Right atrium auricular region (tissue), 2 donors: ENCODE measurements at places on chromosomes 1 and 21. TPM values are rescaled to one million over a fixed set of nuclear protein-coding genes. Genes with fewer than 3 reads are reported as not detected.

The RORC gene
- 9.1 TPM for total RNA-seq

The KRTAP7-1 gene
- total RNA-seq: not detected

The TLR5 gene
- 3.6 TPM for total RNA-seq

The MRPS14 gene
- 14.8 TPM for total RNA-seq

The NEK2 gene
- 2.2 TPM for total RNA-seq

GRCh38 chr1:94790246-94790645, 29.9 kb upstream of the SLC44A3 start:
- no peak for DNase-seq

DNA sequence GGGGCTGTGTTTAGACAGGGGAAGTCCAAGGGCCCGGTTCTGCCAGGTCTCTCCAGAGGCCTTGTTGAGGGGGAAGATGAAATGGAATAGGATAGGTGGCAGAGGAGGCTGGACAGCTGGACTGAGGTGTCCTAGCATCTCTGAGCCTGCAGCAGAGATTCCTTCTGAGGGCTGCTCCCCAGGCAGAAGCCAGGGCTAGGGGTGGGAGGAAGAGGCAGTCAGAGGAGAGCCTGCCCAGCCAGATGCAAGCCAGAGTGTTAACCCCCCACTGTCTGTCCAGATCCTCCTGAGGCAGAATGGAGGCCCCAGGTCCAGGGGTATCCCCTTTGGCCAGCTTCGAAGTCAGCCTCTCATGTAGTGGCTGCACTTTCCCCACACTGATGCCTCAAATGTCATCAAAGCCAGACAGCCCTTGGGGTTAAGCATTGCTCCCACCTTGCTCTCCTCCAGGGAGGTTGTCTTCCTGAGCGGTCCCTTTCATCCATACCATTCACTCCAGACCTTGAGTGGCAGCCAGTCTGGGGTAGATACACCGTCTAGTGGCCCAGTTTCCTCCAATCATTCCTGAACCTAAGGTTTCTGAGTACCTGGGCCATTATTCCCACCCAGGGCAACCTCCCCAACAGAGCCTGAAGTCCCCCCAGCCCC, 1.7 kb downstream of the CSF1 start:
- no peak for DNase-seq

GRCh38 chr1:186301448-186301847, 73.6 kb downstream of the TPR start:
- no peak for DNase-seq

- DNase-seq: no peak
Measured at GRCh38 chr1:158043232-158043631, 49.8 kb downstream of the KIRREL1 start.

- DNase-seq: no peak
Measured at GRCh38 chr1:210727709-210728108, 399.0 kb downstream of the HHAT start.

- DNase-seq: no peak
Measured at GRCh38 chr1:13607002-13607401, 23.4 kb downstream of the PDPN start.

- no peak for DNase-seq
Measured at GRCh38 chr1:100348549-100349144, 3.7 kb upstream of the CDC14A start.

DNA sequence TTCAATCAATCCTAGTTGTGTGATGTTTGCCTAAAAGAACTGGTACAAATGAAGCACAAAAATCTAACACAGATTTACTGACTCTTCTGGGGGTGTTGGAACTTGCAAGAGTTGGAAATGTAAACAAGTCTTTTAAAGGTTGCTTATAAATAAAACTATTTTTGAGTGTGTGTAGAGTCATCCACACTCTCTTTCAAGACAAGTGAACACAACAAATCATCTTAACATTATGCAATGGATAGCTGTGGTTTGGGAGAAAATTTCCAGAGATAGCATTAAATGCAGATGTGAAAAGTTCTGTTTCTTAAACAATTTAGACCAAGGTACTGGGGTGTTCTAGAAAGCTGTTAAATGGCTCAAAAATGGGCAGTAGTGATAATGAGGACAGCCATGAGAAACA, 28.7 kb downstream of the C1orf87 start:
- no peak for DNase-seq

DNA sequence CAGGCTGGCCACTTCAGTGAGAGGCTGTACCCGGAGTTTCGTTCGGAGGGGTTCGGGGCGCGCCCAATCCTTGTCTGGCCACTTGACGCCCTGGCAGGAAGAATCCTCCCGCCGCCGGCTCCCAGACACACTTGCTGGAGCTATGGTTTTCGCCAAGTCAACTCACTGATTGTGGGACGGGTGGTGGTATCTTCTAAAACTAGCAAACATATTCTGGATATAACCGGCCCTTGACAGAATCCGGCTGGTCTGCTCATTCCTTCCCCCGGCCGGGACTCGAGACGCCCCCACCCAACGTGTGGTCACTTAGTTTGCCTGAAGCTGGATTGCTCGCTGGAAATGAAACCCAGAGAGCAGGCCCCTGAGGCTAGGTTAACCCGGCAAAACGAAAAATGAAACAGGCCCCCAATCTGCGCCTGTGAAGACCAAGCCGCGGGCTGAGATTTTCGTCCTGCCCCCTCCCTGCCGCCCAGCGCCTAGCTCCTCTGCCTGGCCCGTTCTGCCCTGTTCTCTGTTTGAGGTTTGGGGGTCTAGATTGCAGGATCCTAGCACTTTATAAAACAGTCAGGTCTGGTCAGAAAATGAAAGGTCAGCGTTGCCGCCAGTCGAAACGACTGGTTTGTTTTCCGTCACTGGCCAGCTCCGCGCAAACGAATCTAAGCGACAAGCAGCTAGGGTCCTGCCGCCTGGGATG, 4.6 kb downstream of the GFI1 start:
- no peak for DNase-seq

- DNase-seq: no peak
Measured at GRCh38 chr1:229892515-229893117, 174.4 kb upstream of the GALNT2 start.

- no peak for DNase-seq
Measured at GRCh38 chr1:54564312-54565112, 16.5 kb downstream of the ACOT11 start.

DNA sequence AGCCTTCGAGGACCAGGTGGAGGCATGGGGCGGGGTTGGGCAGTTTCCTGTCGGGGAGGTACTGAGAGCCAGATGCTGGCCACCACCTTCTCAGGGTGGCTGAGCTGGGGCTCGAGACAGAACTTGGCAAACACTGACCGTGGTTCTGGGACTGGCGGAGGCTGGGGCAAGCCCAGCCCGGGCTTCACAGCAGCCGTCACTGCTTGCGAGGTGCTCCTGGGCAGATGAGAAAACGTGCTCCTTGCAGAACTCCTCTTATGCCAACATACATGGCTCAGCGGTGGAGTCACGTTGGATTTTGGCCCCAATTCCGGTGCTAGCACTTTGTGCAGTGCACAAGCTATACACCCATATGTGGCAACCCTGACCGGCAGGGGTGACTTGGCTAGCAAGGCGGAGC, 69.2 kb downstream of the RUNX3 start:
- DNase-seq: no peak

- no peak for DNase-seq
Measured at GRCh38 chr1:20439282-20439681, 46.7 kb downstream of the CAMK2N1 start.

- no peak for DNase-seq
Measured at GRCh38 chr1:188023206-188023605, 1194.5 kb downstream of the PLA2G4A start.

GRCh38 chr1:25871086-25871703, 4.3 kb downstream of the PAQR7 start:
- DNase-seq: no peak

GRCh38 chr21:20106368-20106767, 891.8 kb upstream of the NCAM2 start:
- DNase-seq: no peak

DNA sequence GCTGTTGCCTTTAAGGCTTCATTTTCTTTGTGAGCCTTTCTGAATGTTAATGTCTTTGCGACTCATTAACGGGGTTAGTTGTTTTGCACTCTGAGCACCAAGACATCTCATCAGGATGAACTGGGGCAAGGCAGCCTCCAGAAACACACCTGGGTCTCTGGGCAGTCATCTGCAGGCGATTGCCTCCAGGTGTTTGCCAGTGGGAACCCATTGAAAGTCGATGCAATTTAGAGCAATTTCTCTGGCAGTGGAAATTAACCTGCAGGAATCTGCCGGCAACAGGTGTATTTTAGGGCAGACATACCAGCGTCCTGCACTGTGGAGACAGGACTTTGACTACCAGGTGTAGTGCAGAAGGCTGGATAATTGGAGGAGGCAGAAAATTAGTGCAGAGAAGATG, 661.0 kb upstream of the PTBP2 start:
- no peak for DNase-seq

DNA sequence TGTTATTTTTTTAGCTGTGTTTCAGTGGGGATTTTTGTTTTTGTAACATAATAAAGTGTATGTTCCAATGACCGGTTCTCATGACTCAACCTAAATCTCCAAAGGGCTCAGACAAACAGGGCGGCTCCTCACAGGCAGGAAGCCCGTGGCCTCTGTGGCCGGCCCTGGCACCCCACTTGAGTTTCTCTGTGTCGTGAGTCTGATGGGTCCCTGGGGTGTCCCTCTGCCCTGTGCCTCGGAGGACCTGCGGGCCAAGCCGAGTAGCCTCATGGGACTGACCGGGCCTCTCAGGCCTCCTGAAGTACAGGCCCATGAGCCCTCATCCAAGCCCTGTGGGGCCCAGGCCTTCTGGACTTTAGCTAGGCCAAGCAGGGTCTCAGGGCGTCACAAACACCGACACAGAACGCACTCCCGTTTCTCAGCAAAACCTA, 16.1 kb upstream of the CCDC27 start:
- DNase-seq: no peak

DNA sequence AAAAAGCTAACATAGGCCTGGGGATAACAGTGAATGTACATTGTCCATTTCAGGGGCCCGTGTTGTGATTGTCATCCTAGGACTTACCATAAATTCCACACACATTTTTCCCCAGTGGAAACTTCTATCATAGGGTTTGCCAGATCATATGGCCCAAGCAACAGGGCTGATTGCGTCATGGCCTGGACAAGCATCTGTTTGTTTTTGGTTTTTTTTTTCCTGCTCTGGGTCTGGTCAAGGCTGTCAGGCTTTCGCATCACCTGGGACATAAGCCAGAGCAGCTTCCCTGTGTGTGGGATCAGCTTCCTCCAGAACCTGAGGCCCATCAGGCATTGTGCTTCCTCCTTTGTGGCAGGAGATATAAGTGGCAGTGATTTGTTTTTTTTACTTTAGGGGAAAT, 598.5 kb upstream of the USP24 start:
- peak; percentile 70 for DNase-seq

GRCh38 chr21:42499444-42500112, 3.6 kb upstream of the RSPH1 start:
- no peak for DNase-seq

GRCh38 chr1:235275223-235275622, 52.8 kb downstream of the ARID4B start:
- no peak for DNase-seq

DNA sequence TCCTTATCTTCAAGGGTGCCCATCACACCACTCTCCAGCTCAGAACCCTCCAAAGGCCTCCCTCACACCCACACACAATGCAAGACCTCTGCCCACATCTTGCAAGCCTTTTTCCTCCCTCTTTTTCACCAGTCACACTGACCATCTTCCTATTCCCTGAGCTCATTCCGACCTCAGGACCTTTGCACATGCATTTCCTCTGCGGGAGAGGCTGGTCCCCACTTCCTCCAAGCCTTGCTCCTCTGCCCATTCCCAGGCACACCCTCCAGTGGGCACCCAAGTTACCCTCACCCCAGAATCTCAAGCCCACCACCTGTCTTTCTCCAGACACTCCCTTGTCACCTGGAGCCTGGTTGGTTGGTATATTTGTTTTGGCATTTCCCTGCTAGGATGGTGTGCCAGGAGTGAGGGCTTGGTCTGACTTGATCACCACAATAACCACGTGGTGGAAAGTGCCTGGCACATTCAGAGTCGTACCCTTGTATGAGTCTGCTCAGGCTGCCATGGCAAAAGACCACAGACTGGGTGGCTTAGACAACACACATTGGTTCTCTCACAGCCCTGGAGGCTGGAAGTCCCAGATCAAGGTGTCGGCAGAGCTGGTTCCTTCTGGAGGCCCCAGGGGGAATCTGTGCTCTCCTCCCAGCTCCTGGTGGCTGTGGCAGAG, 13.2 kb downstream of the MX2 start:
- DNase-seq: no peak

- DNase-seq: peak; percentile 89
Measured at GRCh38 chr1:46527474-46528296, 23.8 kb downstream of the KNCN start.

DNA sequence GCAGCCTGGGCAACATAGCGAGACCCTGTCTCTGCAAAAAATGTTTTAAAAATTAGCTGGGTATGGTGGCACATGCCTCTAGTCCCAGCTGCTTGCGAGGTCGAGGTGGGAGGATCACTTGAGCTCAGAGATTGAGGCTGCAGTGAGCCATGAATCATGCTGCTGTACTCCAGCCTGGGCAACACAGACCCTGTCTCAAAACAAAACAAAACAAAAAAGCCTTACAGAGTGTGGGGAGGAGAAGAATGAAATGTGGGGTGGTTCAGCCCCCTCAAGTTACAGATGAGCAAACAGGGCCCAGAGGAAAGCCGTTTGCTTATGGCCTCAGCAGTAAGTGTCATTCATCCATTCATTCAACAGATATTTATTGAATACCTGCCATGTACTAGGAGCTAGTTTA, 40.7 kb downstream of the RPS6KA1 start:
- no peak for DNase-seq

DNA sequence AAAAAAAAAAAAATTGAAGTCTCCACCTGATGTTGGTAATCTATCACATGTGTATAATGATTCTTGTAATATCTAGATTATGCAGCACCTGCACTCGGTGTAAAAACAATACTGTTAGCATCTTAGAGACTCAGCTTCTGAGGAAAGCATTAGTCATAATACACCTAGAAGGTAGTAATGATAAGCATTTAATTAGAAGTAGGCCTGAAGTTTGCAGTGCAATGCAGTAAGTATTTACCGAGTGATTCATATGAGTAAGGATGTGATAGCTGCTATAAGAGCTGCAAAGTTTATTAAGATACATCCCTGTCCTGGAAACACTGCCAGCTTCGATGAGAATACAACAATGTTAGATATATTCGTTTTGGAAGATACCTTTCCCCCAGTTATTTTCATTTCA, 196.4 kb downstream of the GREM2 start:
- DNase-seq: no peak
